ENCODE measurements at places on chromosomes 11 and 22. TPM values are rescaled to one million over a fixed set of nuclear protein-coding genes. Genes with fewer than 3 reads are reported as not detected.

The BACE1-AS gene
- total RNA-seq, result 13.2 TPM

GRCh38 chr22:26196657-26197056, 27.4 kb downstream of the SEZ6L start:
- H3K27ac ChIP-seq, result no peak overlapping the region
- no peaks in the 10 kb centered on the region for H3K27me3 ChIP-seq
- no peaks in the 10 kb centered on the region for H3K4me1 ChIP-seq

DNA sequence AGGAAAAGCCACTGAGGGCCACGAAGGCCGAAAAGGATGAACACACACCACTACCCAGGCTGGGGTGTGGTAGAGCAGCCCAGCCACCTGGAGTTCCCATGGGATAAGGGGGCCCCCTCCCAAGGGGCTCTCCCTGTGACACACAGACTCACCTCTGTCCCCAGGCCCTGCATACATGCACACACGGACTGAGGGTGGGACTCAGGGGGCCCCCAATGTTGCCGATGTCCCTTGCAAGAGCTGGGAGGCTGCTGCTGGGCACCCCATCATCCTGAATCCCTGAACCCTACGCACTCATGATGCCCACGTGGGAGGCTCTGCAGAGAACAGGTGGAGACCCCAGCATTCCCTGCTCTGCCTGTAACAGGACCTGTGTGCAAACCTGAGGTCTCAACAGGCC, 14.5 kb downstream of the SHANK2 start:
- H3K27me3 ChIP-seq, result peaks cover 68% of the 10 kb centered on the region
- DNase-seq, result no peak
- H3K27ac ChIP-seq, result no peak overlapping the region
- no peaks in the 10 kb centered on the region for H3K4me1 ChIP-seq

The MPZL2 gene
- 17.7 TPM for total RNA-seq

DNA sequence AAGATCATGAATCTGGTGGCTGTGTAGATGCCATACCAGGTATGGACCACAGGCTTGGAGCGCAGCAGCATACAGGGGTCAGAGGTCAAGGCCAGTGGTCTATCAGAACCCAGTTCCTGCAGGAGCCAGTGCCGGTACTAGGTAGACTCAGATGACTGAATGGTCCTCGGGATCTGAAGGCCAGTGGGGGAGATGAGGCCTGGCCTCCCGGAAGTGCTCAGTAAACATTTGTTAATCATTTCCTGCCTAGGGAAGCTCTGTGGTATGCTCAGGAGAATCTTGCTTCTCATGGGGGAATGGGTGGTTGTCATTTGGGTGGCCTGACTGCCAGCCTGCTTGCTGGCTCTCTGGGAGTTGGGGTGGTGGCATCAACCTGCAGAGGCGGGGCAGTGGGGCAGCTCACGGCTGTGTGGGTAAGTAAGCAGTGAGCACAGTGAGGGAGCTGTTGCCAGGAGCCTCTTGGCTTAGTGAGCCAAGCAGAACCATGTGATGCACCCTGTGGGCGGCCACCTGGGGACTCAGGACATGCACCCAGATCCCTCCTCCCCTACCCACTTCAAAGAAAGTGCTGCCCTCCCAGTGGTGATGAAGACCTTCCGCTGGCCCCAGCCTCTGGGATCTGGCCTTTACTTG, 33.0 kb downstream of the PTPRJ start:
- no peak overlapping the region for H3K4me3 ChIP-seq
- no peaks in the 10 kb centered on the region for H3K36me3 ChIP-seq
- no peak overlapping the region for H3K27ac ChIP-seq
- DNase-seq, result no peak
- peaks cover 7% of the 10 kb centered on the region for H3K4me1 ChIP-seq

DNA sequence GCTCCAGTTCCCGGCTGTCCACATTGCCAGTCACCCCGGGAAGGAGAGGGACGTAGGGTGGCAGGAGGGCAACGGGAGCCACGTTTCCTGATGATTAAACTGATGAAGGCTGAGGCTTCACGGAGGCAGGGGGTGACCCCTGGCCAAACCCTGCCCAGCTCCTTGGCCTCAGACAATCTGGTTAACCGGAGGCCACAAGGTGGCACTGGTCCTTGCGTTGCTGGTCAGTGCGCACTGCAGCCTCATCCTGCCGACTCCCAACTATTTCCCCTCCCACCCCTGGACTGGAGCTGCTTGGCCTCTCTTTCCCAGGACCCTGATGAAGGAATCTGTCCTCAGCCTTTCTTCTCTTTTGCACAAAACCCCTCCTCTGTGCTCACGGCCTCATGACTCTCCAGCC, 75.3 kb downstream of the PDE2A start:
- no peak for DNase-seq
- no peaks in the 10 kb centered on the region for H3K4me1 ChIP-seq
- H3K27ac ChIP-seq, result no peak overlapping the region
- H3K4me3 ChIP-seq, result no peak overlapping the region
- peaks cover 20% of the 10 kb centered on the region for H3K36me3 ChIP-seq

DNA sequence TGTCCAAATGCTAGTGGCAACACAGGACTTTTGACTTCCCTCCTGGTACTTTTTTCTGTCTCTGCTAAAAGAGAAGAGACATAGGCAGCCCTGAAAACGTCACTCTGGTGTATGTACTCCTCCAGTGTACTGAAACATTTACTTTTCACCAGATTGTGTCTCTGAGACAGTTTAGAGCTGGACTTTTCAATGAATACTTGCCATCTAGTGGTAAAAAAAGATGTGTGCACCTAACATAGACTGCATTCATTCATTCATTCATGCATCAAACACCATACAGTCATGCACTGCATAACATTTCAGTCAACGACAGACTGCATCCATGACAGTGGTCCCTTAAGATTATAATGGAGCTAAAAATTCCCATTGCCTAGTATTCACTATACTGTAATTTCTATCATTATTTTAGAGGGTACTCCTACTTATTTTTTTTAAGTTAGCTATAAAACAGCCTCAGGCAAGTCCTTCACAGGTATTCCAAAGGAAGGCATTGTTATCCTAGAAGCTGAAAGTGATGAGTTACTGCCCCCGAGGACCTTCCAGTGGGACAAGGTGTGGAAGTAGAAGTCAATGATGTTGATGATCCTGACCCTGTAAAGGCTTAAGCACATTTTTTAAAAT, 186.2 kb downstream of the SPON1 start:
- no peak for DNase-seq
- no peaks in the 10 kb centered on the region for H3K36me3 ChIP-seq
- H3K4me1 ChIP-seq, result no peaks in the 10 kb centered on the region
- H3K27ac ChIP-seq, result no peak overlapping the region

DNA sequence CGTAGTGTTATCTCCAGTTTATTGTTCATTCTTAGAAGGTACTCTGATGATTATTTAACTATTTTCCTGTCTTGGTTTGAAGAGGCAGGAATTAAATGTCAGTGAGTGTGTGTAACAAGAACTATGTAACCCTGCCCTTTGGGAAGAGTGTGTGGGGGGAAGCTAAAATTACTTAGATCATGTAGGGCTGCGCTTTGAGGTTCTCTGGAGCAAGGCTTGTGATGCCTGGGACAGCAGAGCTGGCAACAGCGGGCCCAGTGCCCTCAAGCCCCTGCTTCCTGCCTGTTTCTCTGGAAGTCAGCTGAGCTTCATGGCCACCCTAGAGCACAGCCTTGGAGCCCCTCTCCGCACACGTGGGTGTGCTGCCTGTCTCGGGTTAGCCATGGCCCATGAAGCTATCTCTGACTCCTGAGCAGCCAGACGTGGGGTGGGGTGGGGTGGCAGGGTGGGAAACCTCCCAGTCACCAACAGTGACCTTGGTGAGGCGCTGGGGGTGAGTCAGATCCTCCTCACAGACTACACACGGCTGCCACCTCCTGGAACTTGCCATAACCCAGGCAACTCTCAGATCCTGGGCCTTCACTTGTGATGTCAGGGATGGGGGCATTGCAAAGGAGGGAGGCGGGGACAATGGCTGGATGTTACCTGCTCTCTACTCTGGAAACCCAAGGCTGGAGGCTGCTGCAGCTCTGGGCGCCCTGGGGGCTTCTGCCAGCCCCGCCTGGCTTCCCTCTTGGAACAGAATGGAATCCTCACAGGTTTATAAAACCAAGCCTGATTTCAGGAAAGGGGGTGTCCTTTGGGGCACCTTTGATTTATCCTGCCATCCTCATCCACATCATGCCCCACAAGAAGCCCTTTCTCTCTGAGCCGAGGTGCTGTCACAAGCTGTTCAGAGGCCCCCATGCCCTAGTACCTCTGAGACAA, 88.6 kb downstream of the SNX19 start:
- H3K4me1 ChIP-seq, result peaks cover 50% of the 10 kb centered on the region
- H3K27me3 ChIP-seq, result no peaks in the 10 kb centered on the region
- H3K4me3 ChIP-seq, result no peak overlapping the region
- no peak for DNase-seq

DNA sequence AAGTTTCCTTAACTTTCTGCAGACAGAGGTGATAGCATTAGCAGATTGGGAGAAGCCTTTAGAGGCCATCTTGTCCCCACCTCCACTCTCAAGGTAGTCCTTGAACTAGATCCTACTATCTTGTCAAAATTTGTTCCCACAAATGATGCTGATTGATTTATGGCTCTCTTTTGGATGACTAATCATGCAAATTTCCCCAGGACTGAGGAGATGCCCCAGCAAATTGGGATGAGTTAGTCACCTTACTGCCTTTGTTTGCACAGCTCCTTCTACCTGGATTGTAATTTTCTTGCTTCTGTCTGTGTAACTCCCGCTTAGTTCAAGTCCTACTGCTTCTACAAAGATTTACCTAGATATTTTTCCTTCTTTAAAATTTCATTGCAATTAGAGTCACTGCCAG, 391.4 kb upstream of the CADM1 start:
- peak; percentile 47 for DNase-seq
- H3K4me1 ChIP-seq, result no peaks in the 10 kb centered on the region
- H3K27ac ChIP-seq, result no peak overlapping the region
- H3K4me3 ChIP-seq, result no peak overlapping the region

The ANGPTL5 gene
- 1.0 TPM for total RNA-seq

- no peak overlapping the region for H3K4me3 ChIP-seq
- peaks cover 30% of the 10 kb centered on the region for H3K4me1 ChIP-seq
- H3K36me3 ChIP-seq, result peaks cover 42% of the 10 kb centered on the region
- no peak overlapping the region for H3K27ac ChIP-seq
These were observed 4.2 kb downstream of the SSH3 start for GRCh38 chr11:67307545-67308001.

The SYTL2 gene
- total RNA-seq, result 7.2 TPM

DNA sequence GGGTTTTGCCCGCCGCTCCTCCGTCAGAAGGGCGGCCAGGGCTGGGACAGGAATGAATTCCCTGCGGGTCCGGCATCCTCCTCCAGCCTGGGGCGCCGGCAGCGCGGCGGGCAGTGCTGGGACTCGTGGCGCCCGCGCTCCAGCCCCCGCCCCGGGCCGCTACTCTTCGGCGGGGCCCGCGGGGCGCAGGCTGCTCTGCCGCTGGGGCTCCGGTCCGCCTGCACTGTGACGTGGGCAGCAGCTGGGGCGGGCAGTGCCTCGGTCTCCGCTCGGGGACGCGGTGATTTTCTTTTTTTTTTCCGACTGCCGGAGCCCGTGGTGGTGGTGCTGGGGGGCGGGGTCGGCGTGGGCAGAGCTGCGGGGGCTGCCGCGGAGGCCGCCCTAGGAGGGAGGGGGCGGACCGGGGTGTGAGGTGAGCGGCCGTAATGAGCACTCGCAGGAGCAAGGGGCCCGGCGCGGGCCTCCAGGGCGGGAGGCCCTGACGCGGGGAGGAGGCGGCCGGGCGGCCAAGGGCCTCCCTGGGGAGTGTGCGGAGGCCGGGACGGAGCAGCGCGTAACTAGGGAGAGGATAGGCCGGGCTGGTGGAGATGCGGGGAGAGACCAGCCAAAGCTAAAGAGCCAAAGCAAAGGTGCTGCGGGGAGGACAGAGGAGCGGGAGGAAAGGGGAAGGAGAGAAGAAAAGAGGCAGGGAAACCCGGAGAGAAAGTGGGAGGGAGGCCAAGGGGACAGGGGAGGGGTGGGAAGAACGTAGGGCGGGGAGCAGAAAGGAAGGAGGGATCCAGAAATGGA, 73.3 kb upstream of the ZBED5 start:
- no peaks in the 10 kb centered on the region for H3K36me3 ChIP-seq
- peak overlapping the region; percentile 59 for H3K4me3 ChIP-seq
- peaks cover 51% of the 10 kb centered on the region for H3K4me1 ChIP-seq
- no peaks in the 10 kb centered on the region for H3K27me3 ChIP-seq
- peak; percentile 94 for DNase-seq

The NAALAD2 gene
- 0.99 TPM for total RNA-seq

DNA sequence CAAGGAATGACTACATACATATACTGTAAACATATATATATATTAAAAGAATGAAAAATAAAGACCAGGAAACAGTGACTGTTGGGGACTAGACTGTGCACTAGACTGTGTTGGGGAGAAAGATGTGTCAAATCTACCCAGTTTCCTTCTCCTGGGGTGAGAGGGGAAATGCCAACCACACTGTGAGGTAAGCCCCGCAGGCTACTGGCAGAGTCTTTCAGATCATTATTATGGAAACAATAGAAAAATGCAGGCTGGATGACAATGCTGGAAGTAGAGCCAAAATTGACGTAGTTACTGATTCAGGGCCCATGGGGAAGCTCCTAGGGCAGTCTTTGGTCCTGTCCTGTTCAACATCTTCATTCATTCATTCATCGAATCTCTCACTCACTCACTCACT, 101.4 kb downstream of the C11orf58 start:
- no peak overlapping the region for H3K27ac ChIP-seq
- DNase-seq, result no peak
- peaks cover 10% of the 10 kb centered on the region for H3K36me3 ChIP-seq

DNA sequence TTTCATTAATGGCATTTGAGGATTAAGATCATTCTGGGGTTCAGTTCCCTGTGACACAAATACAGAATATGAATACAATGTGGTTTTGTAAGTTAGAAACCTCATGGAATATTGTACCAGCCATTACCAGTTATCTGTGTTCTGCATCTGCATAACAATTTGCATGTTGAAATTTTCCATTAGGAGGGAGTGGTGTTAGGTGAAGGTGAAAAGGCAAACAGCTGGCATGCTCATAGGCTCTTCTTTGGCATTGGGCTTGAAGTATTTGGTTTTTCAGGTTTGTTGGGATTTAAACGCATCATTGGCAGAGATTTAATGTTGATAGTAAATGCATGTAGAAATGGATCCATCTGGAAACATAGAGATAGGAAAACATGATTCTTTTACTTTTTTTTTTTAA, 18.6 kb downstream of the RTN3 start:
- no peaks in the 10 kb centered on the region for H3K27me3 ChIP-seq
- H3K36me3 ChIP-seq, result no peaks in the 10 kb centered on the region
- no peak overlapping the region for H3K4me3 ChIP-seq
- DNase-seq, result no peak
- peaks cover 21% of the 10 kb centered on the region for H3K4me1 ChIP-seq

DNA sequence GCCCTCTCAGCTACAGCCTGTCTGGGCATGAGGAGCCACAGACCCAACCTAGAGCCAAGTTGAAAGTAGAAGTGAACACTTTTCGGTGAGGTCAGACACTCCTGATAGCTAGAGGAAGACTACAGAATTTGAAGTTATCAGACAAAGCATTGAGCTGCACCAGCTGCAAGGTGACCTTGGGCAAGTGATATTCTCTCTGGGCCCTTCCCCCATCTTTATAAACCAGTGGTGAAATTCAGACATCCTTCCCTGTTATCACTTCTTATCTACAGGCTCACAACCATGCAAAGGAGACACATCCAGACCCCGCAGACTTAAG, 8.0 kb upstream of the PMM1 start:
- H3K27ac ChIP-seq, result no peak overlapping the region
- H3K4me1 ChIP-seq, result peaks cover 8% of the 10 kb centered on the region
- DNase-seq, result no peak
- no peaks in the 10 kb centered on the region for H3K27me3 ChIP-seq
